ENCODE measurements at places on chromosomes 1 and 21.

DNA sequence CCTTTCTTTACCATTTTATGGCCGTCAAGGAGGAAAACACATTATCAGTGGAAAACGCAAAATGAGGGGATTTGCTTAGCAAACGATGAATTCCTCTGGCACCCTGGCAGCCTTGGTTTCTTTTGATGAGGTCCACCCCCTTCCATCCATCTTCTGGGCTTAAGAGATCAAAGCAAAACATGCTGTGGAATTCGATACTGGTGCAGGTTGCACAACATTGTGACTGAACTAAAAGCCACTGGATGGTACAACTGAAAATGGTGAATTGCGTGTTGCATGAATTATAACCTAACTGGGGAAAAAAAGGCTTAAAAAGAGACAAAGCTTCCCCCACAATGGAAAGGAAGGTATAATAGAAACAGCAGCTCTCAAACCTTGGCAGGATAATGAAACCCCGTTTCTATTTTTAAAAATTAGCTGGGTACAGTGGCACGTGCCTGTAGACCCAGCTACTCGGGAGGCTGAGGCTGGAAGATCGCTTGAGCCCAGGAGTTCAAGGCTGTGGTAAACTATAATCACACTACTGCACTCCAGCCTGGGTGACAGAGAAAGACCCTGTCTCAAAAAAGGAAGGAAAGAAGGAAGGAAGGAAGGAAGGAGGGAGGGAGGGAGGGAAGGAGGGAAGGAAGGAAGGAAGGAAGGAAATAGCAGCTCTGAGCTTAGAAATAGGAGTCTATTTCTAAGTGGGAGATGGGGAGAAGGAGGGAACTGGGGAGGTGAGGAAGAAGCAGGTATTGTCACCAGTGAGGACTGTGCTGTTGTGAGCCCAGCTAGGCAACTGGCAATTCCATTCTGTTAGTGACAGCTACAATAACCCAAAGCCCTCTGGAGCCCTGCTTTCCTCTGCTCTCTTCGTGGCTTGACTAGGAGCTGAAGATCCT is 29.0 kb upstream of the LGALS8 start:
- DNase-seq: no peak

- no peak for DNase-seq
These were observed 154.8 kb downstream of the C1orf21 start for GRCh38 chr1:184541537-184542152.

DNA sequence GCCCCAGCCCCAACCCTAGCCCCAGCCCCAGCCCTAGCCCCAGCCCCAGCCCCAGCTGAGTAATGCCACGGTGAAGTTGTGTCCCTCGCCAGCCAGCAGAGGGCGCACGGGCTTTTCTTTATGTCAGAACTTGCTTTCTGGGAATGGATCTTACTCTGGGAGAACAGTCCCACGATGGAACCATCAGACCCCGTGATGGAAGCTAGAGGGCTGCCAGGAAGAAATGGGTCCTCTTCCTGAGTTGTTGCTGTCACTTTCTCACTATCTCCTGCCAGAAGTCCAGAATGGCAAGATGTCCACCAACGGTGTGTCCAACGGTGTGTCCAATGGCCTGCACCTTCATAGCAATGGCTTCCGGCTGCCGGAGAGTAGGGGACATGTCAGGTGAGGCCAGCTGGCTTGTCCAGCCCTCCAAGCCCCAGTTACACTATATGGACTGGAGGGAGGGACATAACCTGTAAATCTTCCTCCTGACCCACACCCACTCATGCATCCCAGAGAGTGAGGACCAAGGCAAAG is 25.1 kb upstream of the TMEM222 start:
- peak; percentile 79 for DNase-seq

GRCh38 chr1:7942214-7942921 is 1.7 kb upstream of the TNFRSF9 start:
- DNase-seq: peak; percentile 73

DNA sequence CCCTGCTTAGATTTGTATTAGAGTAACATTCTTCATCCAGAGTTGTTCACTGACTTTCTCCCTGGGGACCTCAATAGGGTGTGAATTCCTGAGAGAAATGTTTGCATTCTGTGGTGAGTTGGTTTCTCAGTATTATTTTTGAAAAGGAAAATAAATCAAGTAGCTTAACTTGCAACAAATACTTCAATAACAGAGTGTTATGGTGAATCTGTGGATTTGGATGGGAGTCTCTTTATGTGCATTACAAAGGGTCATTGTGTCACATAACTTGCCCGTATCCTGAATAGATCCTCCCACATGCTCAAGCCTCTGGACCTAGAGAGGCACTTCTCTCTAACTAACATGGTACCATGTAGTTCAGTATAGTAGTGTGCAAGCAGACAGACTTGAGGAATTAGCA is 68.4 kb upstream of the IPO9 start:
- DNase-seq: no peak

GRCh38 chr1:9942399-9942938 is 722 bp downstream of the LZIC start:
- no peak for DNase-seq

GRCh38 chr1:243523766-243524165 is 267.9 kb downstream of the SDCCAG8 start:
- no peak for DNase-seq

DNA sequence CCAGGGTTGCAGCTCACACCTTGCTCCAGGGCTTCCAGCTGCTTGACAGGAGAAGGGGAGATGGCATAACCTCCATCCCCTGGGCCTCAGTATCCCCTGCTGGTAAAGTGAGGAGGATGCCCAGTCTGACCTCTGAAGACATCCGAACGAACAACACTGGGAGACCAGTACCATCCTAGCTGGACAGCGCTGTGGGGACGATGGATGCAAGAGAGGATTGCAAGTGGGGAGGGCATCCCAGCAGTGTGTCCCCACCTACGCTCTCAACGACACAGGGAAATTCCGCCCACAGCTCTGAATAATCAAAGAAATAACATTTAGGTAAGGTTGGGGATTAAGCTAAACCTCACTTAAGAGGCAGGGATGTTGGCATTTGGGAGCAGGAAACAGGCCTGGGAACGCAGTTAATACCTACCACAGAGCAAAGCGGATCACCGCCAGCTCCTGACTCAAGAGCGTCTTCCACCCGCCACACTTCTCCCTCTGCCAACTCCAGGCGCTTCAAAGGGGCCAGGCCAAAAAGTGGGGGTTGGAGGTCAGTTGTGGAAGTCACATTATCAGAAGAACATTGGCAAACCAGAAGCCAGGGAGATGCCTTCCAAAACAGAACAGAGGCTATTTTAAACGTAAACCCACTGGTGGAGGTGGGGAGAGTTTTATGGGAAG is 47.6 kb downstream of the SSBP3 start:
- no peak for DNase-seq

GRCh38 chr21:35674895-35675470 is 385.3 kb downstream of the SETD4 start:
- DNase-seq: no peak

- DNase-seq: no peak
These were observed 7.6 kb downstream of the SOD1 start for GRCh38 chr21:31667132-31667531.

- no peak for DNase-seq
These were observed 30.8 kb upstream of the ACTA1 start for GRCh38 chr1:229464672-229465071.

- DNase-seq: no peak
These were observed 134.3 kb upstream of the ATP1B1 start for GRCh38 chr1:168972225-168972624.

DNA sequence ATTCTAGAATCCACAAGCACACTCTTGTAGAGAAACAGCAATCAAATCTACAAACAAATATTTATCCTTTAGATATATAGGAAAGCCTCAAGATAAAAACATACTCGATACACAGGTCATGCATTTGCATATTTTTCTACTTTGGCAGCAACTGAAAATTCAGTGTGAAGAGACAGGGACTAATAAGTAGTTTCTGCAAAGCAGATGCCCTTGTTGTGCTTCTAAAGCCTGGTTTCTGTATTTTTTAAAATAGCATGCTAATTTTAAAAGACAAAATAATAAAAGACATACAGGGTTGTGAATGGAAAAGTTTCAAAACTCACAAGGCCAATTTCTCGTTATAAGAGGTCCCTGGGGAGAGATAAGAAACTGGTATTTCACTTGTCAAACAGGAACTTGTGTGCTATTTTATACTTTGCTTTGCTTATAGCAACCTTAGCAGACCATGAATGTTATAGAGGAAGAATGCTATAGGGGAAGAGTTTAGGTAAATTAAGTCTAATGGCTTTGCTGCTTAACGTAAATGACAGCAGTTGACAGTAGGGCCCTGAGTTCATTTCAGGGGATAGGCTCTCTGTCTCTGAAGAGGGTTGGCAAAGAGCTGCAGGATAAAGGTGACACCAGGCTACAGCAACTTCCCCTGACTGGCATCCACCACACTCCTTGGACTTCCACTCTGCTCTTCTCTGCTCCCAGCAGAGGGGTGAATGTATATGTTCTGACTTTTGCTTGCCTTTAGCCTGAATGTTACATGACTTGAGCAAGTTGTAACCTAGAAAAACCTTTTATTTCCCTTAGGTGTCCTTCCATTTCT is 9.4 kb upstream of the RGS13 start:
- DNase-seq: no peak

DNA sequence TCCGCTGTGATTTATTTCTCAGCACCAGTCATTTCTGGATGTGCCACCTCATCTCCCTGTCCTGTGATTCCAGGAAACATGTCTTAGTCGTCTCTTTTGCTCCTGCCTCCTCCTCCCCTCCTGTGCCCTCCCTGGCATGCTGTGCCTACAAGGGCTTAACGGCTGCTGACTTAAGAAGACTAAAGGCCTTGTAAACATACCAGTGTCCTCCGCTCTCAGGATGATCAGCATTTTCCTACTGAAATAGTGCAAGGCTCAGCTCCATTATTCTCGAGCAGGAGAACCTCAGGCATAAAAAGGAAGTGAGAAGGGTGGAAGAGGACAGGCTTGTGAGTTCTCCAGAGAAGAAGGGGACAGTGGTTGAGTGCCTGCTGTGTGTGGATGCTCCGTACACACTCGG is 61.6 kb upstream of the RUNX3 start:
- no peak for DNase-seq

GRCh38 chr1:167808104-167808503 is 86.3 kb downstream of the MPZL1 start:
- no peak for DNase-seq

GRCh38 chr1:88514544-88515060 is 169.5 kb upstream of the PKN2 start:
- DNase-seq: no peak

GRCh38 chr21:17139696-17140095 is 373.1 kb upstream of the CXADR start:
- DNase-seq: no peak

GRCh38 chr1:56355422-56355821 is 223.9 kb downstream of the PLPP3 start:
- DNase-seq: no peak

DNA sequence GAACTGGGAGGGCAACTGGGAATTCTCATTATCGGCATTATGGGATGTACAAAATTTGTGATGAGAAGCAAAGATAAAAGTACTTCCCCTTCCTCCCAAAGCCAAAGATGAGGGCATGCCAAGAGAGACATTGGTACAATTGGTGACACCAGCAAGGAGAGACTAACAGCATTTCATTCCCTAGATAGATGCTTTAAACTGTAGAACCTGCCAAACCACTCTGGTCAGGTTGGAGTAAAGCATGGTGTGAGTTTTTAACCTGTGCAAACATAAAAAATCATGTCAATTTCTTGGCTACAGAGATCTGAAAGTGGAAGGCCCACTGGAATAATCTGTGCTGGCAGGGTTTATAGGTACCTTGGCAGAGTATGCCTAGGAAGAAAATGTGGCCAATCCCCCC is 19.4 kb downstream of the CTXND2 start:
- DNase-seq: no peak

- DNase-seq: no peak
These were observed 3.2 kb upstream of the MFAP2 start for GRCh38 chr1:16983649-16984048.

DNA sequence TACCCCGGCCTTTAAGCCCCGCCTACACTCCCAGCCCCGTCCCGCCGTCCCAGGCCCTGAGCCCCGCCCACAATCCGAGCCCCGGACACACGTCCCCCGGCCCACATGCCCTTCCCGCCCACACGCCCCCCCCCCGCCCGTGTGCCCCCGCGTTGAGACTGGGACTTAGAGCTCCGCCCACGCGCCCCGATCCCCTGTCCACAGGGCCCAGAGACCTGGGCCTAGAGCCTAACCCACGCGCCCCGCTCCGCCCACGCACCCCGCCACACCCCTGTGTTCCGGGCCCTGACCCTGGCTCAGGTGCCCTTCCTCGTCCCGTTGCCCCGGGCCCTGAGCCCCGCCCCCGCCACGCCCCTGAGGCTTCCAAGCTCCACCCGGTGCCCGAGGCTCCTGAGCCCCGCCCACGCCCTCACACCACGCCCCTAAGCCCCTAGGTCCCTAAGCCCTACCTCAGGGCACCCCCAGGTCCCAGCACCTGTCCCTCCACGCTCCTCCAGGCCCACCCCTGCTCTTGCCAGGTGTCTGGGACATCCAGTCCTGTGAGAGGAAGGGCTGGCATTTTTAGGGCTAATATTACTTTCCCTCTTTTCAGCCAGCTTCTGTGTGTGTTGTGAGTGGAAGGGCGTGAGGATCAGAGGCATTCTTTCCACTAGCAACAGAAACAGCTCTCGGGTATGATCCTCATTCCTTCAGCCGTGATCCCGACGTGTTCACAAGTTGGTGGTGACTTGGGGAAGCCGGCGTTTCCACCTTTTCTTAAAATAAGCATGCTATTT is 552 bp upstream of the GPR157 start:
- no peak for DNase-seq

- no peak for DNase-seq
These were observed 621.0 kb upstream of the NCAM2 start for GRCh38 chr21:20377250-20377649.

GRCh38 chr1:177065430-177065829 is 99.1 kb downstream of the ASTN1 start:
- no peak for DNase-seq

DNA sequence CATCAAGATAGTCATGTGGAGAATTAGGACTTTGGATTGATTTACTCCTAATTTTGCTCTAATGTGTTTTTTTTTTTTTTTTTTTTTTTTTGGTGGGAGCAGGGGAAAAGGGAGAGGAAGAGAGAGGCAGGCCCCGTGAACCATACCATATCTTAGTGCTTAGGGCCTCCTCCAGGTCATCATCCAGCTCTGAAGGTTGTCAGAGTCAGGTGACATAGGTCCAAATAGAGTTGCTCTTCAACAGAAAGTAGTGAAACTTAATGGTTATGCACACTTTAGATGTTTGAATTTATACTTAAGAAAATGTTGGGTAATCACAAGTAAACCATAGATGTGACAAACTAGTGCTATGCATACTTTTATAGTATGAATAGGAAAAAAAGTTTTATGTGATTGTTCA is 32.2 kb downstream of the CXADR start:
- DNase-seq: no peak

DNA sequence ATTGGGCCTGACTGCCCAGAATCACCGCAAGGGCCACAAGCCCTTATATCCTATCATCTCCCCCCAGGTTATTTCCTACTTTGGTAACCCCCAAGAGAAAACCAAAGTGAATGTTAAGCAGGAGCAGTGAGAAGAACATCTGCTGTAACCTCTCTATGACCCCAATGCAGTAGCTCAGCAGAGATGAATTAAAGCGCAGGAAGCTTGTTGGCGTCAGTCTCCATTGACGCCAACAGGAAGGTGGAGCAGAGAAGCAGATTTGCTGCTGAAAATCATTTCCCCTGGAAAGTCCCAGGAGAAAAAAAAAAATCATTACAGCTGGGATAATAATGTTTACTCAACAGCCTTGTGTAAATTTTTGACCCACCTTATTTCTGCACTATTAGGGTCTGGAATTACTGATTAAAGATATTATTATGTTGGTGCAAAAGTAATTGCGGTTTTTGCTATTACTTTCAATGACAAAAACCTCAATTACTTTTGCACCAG is 33.2 kb upstream of the FAM163A start:
- DNase-seq: no peak

GRCh38 chr1:43648221-43648847 is 1.6 kb upstream of the KDM4A start:
- no peak for DNase-seq
